ENCODE measurements at places on chromosomes 4 and X. TPM values are rescaled to one million over a fixed set of nuclear protein-coding genes. Genes with fewer than 3 reads are reported as not detected.

The FRG2 gene
- polyA plus RNA-seq, result not detected

The FAM236B gene
- polyA plus RNA-seq, result not detected

The ADH1B gene
- not detected for polyA plus RNA-seq

The KCNIP4 gene
- not detected for polyA plus RNA-seq

The FOXO4 gene
- 1.9 TPM for polyA plus RNA-seq

The OTUD6A gene
- not detected for polyA plus RNA-seq

The RNF150 gene
- polyA plus RNA-seq, result not detected

The LDOC1 gene
- 57.7 TPM for polyA plus RNA-seq

The TRIML2 gene
- polyA plus RNA-seq, result 48.9 TPM

The MAGEA3 gene
- not detected for polyA plus RNA-seq

The MAGIX gene
- 2.0 TPM for polyA plus RNA-seq

Measured in foreskin keratinocyte (primary cell).